Kidney epithelial cell (primary cell): ENCODE measurements at places on chromosomes 2 and 18.

- DNase-seq = no peak
Measured at GRCh38 chr2:233002829-233003657, 10.0 kb downstream of the NGEF start.

- DNase-seq = no peak
Measured at GRCh38 chr18:69031571-69031970, 233.7 kb downstream of the CCDC102B start.

GRCh38 chr2:207157162-207157481 is 8.6 kb downstream of the KLF7 start:
- no peak for DNase-seq

DNA sequence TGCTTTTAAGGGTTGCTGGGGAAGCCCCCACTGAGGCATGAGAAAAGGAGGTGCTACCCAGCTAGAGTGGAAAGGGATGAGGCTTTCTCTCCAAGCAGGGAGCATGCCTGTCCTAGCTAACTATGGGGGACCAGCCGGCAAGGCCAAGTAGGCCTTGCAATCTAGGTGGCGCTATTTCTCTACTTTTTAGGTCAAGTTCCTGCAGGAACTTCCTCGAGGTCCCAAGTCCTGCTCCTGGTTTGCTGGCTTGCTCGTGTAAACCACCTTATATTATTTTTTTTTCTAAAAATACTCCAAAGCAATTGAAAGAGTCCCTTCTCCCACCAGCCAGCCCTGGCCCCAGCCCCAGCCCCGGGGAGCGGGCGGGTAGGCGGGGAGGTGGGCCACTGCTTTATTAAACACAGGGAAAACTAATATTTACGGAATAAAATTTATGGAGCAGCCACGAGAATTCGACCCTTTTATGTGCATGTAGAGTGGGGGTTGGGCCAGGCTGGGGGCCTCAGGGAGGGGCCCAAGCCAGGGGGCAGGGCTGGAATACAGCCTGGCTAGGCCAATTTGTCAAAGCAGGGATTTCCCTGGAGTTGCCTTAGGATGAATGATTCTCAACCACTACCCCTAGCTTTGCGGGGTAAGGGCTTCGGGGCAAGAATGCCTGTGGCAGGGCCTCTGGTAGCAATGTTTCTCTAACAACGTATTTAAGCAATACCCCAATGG is 12.8 kb upstream of the IHH start:
- peak; percentile 26 for DNase-seq
